Stromal cell of bone marrow (primary cell): ENCODE measurements at places on chromosomes 3 and 15.

- DNase-seq = no peak
Measured at GRCh38 chr3:10213156-10213792, 35.0 kb upstream of the TATDN2 start.

- no peak for DNase-seq
Measured at GRCh38 chr3:51270559-51270958, 114.5 kb upstream of the MANF start.

DNA sequence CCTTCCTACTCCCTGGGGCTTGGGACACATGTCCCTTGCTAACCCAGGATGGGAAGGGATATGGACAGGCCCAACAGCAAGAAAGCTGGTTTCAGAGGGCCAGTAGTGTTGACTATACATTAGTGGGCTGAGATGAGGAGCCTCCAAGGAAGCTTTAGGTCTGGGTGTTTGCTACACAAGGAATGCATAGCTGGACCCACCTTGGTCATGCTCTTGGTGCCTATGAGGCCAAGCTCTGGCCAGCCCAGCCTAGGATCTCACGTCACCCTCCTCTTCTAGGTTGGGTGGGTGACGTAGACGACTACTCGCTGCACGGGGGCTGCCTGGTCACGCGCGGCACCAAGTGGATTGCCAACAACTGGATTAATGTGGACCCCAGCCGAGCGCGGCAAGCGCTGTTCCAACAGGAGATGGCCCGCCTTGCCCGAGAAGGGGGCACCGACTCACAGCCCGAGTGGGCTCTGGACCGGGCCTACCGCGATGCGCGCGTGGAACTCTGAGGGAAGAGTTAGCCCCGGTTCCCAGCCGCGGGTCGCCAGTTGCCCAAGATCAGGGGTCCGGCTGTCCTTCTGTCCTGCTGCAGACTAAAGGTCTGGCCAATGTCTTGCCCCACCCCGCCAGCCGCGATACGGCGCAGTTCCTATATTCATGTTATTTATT is 653 bp upstream of the WDR6 start:
- no peak for DNase-seq

- DNase-seq = no peak
Measured at GRCh38 chr15:70955151-70955550, 62.5 kb downstream of the LRRC49 start.

DNA sequence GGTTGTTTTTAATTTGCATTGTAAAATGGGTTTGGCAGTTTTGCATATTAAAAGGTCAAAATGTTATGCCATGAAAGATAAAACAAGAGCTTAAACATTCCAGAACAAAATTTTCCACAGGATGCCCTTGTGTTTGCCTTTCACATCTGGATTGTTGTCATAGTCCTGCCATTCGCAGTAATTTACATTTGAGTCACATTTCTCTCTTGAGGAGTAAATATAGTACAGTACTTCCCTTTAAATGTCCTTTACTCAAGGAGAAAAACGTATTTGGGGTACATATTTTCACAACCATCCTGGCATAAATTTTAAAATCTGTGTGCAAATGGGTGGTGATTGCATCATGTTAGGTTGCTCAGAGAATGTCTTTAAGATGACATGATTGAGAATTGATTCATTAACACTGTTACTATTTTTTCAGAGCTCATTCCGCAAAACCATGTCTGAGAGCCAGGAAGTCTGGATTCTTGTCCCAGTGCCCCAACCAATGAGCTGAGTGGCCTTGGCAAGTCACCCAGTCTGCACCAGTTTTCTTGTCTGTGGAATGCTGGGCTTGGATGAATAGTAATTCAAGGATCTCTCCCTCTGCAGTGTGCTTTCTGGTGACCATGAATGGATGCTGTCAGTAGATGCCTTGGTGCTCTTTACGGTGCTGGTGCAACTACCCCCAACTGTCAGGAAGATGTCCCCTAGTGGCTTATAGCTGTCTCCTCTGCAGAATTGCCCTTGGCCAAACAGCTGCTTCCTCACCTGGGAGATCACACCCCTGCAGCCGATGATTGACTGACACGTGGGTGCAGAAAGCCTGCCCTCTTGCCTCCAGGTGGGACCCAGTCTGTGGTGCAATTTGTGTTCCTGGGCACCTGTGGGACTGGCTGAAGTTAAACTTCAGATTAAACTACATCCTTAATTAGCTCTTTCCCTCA is 43.0 kb downstream of the ABHD5 start:
- DNase-seq = peak; percentile 65

DNA sequence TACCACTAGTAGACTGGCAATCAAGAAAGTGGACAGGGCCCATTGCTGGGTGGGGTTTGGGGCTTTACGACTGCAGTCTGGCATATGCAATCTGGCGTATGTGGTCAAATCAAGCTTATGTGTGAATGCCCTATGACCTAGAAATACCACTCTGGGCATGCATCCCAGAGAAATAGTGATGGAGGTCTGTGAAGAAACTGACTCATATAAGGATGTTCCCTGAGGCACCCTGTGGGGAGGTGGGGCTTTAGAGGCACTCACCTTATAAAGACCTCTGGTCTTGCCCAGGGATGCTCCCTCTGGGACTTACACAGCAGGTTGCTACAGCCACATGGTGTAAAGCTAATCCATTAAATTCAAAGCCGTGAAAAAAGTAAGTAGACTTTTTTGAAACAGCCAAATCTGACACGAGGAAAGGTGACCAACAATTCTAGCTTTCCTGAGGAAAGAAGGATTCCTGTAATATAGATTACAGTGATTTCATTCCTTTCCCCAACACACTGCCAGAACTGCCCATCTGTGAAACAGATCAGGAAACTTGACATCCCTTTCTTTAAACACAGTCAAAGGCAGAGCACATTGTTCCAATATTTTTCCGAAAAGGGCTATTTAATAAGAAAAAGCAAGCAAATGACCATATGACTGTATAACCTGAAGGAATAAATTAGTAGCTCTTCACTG is 13.6 kb downstream of the RARRES1 start:
- peak; percentile 79 for DNase-seq

DNA sequence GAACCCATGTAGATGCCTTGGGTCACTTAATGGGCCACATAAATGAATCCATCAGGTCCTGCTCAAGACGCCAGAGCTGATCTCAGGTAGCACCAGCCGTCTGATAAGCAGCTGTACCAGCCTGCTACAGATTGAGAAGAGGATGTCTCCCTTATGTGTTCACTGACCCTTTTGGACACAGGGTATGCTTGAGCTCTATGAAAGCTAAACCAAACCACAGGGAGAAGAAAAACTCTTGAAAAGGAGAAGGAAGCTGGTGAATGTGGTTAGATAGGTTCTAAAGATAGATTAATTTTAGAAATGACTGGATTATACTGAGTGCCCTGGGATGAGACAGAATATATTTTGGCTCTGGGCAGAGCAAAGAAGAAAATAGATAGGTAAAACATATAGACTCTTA is 187.5 kb downstream of the SPATA16 start:
- no peak for DNase-seq

- DNase-seq = no peak
Measured at GRCh38 chr3:176861137-176861536, 336.1 kb downstream of the TBL1XR1 start.

- DNase-seq = no peak
Measured at GRCh38 chr3:75140904-75141615, 523.1 kb upstream of the FRG2C start.

GRCh38 chr3:157163217-157163953 is 3.4 kb upstream of the CCNL1 start:
- no peak for DNase-seq
